ENCODE measurements at places on chromosomes 16 and 17.
A peak's percentile ranks its signal among the peaks of the same experiment; 100 is the strongest.

DNA sequence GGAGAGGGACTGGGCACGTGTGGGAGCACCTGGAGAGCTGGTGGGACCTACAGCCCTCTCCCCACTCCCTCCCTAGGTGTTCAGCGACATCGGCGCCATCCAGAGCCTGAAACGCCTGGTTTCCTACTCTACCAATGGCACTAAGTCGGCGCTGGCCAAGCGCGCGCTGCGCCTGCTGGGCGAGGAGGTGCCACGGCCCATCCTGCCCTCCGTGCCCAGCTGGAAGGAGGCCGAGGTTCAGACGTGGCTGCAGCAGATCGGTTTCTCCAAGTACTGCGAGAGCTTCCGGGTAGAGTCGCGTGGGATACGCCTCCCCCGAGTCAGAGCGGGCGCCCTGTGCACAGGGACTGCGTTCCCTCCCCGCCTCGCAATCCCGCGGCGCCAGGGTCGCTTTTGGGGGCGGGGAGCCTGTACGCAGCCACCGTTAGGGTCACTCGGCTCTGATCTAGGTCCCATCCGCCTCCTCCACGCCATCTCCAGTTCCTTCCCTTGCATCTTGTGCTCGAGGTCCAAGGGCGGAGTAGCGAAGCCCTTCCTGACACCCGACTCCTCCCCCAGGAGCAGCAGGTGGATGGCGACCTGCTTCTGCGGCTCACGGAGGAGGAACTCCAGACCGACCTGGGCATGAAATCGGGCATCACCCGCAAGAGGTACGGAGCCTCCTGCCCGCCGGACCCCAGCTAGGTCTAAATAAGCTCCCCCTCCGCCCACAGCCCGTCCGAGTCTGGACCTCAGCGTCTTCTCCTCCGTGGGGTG is 13.0 kb downstream of the SARM1 start:
- H3K4me1 ChIP-seq = peaks cover 21% of the 10 kb centered on the region
- peak overlapping the region; percentile 73 for H3K27ac ChIP-seq
- peak; percentile 70 for DNase-seq
- no peaks in the 10 kb centered on the region for H3K27me3 ChIP-seq

DNA sequence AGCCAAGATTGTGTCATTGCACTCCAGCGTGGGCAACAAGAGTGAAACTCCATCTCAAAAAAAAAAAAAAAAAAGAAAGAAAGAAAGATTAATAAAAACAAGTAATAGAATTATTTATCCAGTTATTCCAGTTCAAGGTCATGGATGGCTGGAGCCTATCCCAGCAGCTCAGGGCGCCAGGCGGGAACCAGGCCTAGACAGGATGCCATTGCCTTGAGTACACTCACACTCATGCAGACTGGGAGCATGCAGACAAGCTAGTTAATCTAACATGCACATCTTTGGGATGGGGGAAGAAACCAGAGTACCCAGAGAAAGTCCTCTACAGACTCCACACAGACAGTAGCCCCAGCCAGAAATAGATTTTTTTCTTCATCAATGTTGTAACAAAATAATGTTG is 17.9 kb downstream of the PDP2 start:
- no peak overlapping the region for H3K4me3 ChIP-seq
- peaks cover under 1% of the 10 kb centered on the region for H3K4me1 ChIP-seq
- no peak for DNase-seq

DNA sequence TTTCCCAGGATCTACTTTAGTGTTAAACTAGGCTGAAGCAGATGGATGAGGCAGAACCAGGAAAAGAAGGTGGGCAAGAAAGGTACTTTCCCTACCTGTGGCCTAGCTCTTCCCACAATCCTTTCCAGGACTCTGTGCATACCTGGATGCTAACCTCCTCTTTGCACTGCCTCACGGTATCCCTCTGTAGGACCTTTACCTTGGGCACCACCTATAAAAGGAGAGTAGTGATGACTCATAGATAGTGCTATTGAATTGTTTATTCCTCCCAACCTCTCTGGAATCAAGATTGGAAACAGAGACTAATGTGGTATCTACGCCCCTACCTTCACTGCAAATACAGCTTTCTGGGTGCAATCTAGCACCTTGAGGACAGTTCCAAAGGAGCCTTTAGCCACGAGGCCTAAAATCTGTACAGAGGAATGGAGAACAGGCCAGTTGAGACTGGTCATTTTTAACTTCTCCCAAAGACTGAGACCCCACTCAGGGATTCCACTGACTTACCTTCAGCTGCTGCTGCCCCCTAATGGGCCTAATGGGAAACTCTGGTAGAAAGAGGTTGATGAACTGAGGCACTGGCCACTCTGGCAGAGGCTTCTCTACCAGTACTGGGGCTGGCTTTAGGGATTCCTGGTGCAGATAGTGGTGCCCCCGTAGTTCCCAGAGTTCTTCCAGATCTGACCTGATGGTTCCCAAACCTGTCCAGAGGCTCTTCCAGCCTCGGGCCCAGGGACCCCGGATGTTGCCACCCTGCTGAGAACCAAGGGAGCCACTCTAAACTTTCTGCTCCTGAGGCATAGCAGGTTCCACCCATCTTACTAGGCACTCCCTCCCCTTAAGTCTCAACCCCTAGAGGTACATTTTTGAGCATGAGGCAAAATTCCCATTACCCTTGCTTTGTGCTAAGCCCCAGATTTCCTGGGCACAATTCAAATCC is 781 bp downstream of the RSKR start:
- DNase-seq = peak; percentile 42
- no peak overlapping the region for H3K4me3 ChIP-seq
- H3K27me3 ChIP-seq = no peaks in the 10 kb centered on the region
- H3K4me1 ChIP-seq = no peaks in the 10 kb centered on the region

DNA sequence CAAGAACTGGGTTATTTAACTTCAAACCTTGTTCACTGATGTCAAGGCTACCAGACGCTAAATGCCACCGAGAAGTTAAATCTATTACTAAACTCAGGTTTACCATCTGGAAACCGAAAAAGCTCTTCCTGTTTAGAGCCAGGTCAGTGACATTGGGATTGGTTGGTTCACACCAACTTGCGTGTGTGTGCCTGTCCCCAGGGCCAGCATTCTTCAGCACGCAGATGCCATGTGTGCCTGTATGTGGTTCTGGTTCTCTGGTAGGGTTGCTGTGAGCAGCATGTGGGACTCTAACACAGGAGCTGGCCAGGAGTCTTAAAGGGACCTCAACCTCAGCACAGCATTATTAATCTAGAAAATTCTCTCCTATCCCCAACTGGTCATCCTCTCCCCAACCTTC is 18.1 kb upstream of the TBX2 start:
- H3K4me3 ChIP-seq = no peak overlapping the region
- no peaks in the 10 kb centered on the region for H3K36me3 ChIP-seq
- no peaks in the 10 kb centered on the region for H3K4me1 ChIP-seq
- no peak for DNase-seq
- H3K27me3 ChIP-seq = no peaks in the 10 kb centered on the region

DNA sequence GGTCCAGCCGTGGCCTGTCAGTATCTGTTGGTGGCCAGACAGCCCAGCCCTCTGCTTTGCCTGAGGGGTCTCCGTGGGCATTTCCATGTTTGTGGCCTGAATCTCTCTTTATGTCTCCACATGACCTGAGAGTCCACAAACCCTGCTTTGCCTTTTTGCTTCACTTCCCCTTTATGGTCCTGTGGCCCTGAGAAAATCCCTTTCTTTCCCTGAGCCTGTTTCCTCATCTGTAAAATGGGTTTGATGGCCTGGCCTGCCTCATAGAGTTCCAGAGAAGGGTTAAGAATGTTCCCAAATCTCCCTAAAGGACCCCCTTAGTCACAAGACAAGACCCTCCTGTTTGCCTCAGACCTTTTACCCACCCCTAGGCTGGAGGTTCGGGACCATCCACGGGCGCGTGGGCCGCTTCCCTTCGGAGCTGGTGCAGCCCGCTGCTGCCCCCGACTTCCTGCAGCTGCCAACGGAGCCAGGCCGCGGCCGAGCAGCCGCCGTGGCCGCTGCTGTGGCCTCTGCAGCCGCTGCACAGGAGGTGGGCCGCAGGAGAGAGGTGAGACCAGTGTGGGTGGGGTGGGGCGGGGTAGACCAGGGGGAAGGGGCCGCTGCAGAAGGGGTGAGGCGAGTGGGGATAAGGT is 26.2 kb upstream of the ALKBH5 start:
- H3K27ac ChIP-seq = no peak overlapping the region
- no peak for DNase-seq
- H3K27me3 ChIP-seq = no peaks in the 10 kb centered on the region

DNA sequence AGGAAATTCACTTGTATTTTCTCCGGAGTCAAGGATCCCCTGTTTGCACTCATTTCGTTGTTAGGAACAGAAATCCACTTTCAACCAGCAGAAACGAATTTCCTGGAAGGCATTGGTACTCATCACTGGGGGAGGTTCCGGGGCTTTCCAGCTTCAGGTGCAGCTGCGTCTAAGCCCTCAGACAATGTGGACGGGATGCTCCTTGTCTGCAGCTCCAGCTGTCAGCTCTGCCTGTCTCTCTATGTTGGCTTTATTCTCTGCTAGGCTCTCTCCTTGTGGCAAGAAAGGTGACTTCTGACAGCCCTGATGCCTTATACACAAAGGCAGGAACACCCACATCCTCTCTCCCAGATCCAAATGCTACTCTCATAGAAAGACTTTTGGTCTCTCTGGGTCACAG is 183.9 kb upstream of the HSBP1 start:
- H3K4me3 ChIP-seq = no peak overlapping the region
- no peaks in the 10 kb centered on the region for H3K36me3 ChIP-seq
- no peaks in the 10 kb centered on the region for H3K4me1 ChIP-seq
- no peak for DNase-seq
- no peak overlapping the region for H3K27ac ChIP-seq

All from DND-41 (cell line).